Stimulated activated CD8-positive, alpha-beta memory T cell treated with anti-CD3 and anti-CD28 coated beads, Interleukin-4, amount 100 ng/mL, for 4 hours (primary cell): ENCODE measurements at places on chromosomes 5 and 9.
A peak's percentile ranks its signal among the peaks of the same experiment; 100 is the strongest.

DNA sequence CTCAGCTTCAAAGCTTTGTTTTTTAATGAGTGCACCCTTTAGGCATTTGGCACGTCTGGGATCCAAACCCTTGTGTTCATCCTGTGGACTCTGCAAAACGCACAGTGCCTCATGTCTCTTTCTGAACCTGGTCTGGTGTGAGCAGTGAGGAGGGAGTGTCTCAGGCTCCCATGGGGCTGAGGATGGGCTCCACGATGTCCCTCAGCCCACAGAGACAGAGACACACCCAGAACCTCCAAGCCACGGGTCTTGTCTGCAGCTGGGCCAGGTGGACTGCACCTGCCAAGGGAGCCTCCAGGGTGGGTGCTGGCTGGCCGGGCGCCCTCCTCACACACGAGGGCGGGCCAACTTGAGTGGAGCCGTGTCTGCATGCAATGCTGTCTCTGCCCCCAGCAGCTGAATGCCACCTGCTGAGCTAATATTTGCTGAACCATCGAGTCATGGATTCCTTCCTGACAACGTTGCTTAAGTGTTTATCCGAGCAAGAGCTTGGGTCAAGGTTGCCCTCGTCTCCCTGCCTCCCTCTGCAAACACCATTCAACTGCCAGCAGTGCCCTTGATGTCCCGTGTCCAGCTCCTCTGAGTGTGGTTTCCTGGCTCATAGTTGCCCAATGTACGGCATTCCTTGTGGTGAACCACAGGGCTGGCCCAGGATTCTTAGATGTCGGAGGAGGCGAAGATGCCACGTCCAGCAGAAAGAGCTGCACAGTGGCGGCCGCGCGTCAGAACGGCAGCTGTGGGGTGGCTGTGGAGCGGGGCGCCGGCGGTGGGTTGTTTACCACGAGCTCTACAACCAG is 31.4 kb upstream of the LPCAT1 start:
- no peak for DNase-seq

DNA sequence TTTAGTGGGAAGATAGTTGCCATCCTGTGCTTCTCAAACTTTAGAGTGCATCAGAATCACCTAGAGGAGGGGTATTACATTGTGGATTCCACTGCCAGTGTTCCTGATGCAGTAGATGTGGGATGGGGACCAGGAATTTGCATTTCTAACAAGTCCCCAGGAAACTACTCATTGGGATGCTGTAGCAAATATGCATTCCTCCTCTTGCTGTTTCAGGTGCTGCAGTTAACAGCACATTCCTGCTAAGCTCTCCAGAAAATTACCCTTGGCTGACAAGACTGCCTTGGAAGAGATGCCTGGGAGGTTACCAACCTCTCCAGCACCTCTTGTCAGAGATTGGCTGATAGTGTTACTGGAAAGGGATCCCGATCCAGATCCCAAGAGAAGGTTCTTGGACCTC is 270.5 kb downstream of the OSTF1 start:
- DNase-seq: no peak

GRCh38 chr9:86486891-86487837 is 133.0 kb upstream of the TUT7 start:
- no peak for DNase-seq

DNA sequence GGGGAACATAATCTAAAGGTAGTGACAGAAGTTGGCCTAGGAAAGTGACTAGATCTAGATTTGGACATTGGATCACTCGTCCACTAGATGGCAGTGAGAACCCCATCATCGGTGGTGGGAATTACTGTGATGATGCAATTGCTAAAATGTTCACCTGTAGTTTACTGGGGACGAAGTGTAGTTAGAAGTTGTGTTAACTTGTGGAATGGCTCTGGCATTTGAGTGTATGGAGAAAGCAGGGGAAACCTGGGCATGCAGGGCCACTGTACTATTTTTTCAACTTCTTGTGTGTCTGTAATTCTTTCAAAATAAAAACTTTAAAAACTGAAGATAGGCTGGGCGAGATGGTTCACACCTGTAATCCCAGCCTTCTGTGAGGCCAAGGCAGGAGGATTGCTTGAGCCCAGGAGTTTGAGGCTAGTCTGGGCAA is 75.5 kb downstream of the PHAX start:
- DNase-seq: peak; percentile 41

DNA sequence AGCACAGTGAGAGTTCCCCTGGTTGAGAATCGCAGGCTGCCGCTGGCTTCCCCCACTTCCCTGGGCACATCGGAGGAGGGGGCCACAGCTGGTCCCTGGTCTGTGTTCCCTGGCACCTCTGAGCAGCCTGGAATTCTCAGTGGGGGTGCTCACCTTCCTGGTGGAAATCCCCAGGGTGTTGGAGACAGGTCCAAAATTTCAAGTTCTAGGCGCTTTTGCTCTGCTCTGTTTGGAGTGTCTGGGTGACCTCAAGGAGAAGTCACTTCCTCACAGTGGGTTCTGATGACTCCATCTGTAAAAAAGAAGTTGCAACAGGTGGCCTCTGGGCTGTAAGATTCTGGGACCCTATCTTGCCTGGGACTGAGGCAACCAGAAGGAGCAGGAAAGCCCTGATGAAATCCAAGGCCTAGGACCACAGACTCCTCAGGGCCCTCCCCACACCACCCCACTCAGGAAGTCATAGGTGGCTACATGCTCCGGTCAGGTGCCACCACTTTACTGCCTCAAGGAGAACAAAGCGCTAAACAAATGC is at the start of gene TRAF1:
Gene TRAF1 (minus strand): TSS at position 400 of the 532 bp plus-strand sequence. CDS start 721 bp downstream, outside the sequence.
- no peak for DNase-seq
